Airway epithelial cell (primary cell): ENCODE measurements at places on chromosomes 4 and X. TPM values are rescaled to one million over a fixed set of nuclear protein-coding genes. Genes with fewer than 3 reads are reported as not detected.

TMSB15A gene
- total RNA-seq: 1.1 and 4.3 TPM in 2 replicates

AFF2 gene
- 0.07 and 0.37 TPM in 2 replicates for total RNA-seq

GABRQ gene
- total RNA-seq: under 0.01 TPM in 2 replicates

GABRE gene
- 11.8 and 20.2 TPM in 2 replicates for total RNA-seq

PCDH10 gene
- under 0.01 and 0.14 TPM in 2 replicates for total RNA-seq

TASL gene
- not detected in 2 replicates for total RNA-seq

CSAG2 gene
- not detected in 2 replicates for total RNA-seq

ACE2 gene
- total RNA-seq: 1.6 and 1.9 TPM in 2 replicates

PTCHD1 gene
- total RNA-seq: not detected in 2 replicates

SERPINA7 gene
- not detected in 2 replicates for total RNA-seq

PAGE4 gene
- not detected in 2 replicates for total RNA-seq

BRS3 gene
- total RNA-seq: not detected in 2 replicates

GAGE12E gene
- not detected in 2 replicates for total RNA-seq

REELD1 gene
- not detected in 2 replicates for total RNA-seq

NHS gene
- total RNA-seq: 2.6 and 3.6 TPM in 2 replicates

TEX11 gene
- total RNA-seq: not detected in 2 replicates

TFE3 gene
- total RNA-seq: 41.7 and 45.1 TPM in 2 replicates

ARMCX4 gene
- 0.05 and 0.92 TPM in 2 replicates for total RNA-seq

PDE6B gene
- not detected in 2 replicates for total RNA-seq

LSM6 gene
- 28.0 and 37.4 TPM in 2 replicates for total RNA-seq

ART3 gene
- total RNA-seq: 1.7 TPM in 1 of 2 replicates, not detected in the other

FAM200B gene
- total RNA-seq: 18.8 and 37.8 TPM in 2 replicates

RBPJ gene
- 12.2 and 16.6 TPM in 2 replicates for total RNA-seq

WDR17 gene
- 0.09 and 0.21 TPM in 2 replicates for total RNA-seq

FRMD7 gene
- not detected in 2 replicates for total RNA-seq

SULT1E1 gene
- total RNA-seq: 0.51 and 2.8 TPM in 2 replicates

LRAT gene
- 1.3 and 1.4 TPM in 2 replicates for total RNA-seq

SPANXN3 gene
- total RNA-seq: not detected in 2 replicates

HS6ST2 gene
- total RNA-seq: 6.5 and 7.4 TPM in 2 replicates

DGAT2L6 gene
- total RNA-seq: not detected in 2 replicates
